ENCODE measurements at places on chromosomes 7 and 10.

GRCh38 chr10:74825371-74826141, 844 bp upstream of the KAT6B start:
- peak; percentile 73 for DNase-seq

GRCh38 chr10:1171182-1171581, 115.0 kb downstream of the WDR37 start:
- no peak for DNase-seq

GRCh38 chr7:101582971-101583370, 46.1 kb downstream of the MYL10 start:
- no peak for DNase-seq

GRCh38 chr10:71260622-71261325, 48.4 kb downstream of the UNC5B start:
- DNase-seq, result no peak

DNA sequence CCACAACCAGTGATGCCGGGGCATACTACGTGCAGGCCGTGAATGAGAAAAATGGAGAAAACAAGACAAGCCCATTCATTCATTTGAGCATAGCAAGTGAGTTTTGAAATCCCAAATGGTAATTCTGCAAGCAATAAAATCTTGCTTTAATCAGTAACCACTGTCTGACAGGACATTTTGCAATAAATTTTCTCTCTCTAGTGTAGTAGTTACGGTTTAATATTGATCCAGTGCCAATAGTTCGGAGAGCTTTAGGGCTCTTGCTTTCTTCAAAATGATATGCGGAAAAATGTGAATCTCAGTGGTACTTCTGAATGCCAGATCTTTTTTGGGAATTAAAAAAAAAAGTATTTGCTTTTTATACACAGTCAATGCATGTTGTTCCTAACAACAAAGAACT, 520.4 kb downstream of the SDK1 start:
- DNase-seq, result no peak

GRCh38 chr7:114864278-114864677, 57.6 kb upstream of the MDFIC start:
- no peak for DNase-seq

DNA sequence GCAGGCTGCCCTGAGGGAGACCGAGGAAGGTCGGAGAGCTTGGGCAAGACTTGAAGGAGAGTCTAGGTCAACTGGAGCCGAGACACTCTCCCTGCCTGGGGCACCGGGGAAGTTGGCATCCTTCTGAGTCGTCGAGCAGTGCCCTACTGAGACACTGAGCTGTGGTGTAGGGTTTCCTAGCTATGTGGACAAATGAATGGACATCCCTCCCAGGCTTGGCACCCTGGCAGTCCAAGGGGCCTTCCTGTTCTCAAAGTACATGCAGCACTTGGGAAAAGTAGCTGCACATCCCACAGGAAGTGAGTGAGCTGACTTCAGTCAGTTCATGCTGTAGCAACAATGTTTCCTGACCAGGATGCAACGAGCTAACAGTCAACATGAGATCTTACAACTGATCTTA, 57.2 kb upstream of the INPP5A start:
- DNase-seq, result no peak

DNA sequence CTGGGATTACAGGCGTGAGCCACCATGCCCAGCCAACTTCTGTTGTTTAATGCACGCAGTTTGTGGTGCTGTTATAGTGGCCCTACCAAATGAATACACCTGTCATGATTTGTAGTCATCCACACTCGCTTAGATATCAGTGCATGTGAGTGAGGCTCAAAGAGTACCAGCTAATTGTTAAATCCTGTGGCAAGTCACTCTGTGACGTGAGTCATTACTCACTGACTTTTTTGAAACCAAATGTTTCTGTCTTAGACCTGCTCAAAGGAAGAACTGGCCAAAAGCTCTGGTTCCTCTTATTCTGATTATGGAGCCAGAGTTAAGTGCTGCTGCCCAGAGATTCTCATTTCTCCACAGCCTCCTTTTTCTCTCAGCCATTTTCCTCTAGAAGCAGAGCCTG, 109.4 kb downstream of the PRKAG2 start:
- no peak for DNase-seq

DNA sequence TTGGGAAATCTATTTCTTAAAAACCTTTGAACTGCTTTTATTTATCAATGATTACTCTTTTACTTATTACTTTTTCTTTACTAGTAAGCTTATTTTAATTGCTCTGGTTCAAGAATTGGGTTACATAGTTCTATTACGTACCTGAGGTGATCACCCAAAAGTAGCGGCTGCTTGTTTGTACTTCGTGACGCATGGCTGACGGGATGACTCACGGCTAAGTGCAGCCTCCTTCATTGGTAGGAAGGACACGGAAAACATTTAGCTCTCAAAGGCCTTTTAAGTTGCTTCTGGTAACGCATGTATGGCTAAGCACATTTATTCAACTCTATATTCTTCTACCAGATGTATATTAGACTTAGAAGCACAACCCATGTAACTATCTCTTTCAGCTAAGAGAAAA, 285.8 kb upstream of the SP4 start:
- no peak for DNase-seq

- DNase-seq, result no peak
Measured at GRCh38 chr10:986137-986825, 2.0 kb upstream of the GTPBP4 start.

GRCh38 chr7:95330961-95331337, 6.6 kb upstream of the PON1 start:
- peak; percentile 14 for DNase-seq

DNA sequence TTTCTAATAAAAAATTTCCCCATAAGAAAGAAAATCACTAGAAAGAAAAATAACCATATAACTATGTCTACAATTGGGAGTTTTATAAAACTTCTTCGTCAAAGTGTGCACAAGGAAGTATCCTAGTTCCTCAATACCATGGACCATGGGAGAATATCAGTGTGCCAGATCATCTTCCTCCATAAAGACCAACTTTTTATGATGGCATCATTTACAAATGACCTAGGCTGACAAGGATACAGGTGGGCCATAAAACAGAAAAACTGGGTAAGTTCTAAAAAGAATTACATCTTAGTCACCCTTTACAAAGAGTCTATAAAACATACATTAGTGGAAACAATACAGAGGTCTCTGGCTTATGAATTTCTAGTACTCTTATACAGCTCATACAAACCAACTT, 303.2 kb downstream of the DOCK4 start:
- no peak for DNase-seq

GRCh38 chr7:75599244-75599781, 107.2 kb downstream of the SPDYE5 start:
- no peak for DNase-seq

GRCh38 chr7:83502636-83503035, 146.3 kb downstream of the SEMA3E start:
- DNase-seq, result no peak

DNA sequence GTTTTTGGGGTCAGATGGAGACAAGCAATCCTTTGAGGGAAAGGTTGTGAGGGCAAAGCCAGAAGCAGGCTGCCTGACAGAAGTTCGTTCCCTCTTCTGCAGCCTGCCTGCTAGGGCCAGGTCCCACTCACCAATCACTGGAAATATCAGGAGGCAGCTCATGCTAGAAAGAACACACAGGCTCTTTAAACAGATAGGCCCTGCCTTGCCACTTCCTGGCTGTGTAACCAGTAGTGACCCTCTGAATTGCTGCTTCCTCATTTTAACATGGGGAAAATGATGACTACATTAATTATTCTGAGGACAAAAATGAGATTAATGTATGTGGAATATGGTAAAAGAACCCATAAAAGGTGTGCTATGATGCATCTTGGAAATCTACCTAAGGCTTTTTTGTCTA, 50.5 kb upstream of the MRLN start:
- no peak for DNase-seq

DNA sequence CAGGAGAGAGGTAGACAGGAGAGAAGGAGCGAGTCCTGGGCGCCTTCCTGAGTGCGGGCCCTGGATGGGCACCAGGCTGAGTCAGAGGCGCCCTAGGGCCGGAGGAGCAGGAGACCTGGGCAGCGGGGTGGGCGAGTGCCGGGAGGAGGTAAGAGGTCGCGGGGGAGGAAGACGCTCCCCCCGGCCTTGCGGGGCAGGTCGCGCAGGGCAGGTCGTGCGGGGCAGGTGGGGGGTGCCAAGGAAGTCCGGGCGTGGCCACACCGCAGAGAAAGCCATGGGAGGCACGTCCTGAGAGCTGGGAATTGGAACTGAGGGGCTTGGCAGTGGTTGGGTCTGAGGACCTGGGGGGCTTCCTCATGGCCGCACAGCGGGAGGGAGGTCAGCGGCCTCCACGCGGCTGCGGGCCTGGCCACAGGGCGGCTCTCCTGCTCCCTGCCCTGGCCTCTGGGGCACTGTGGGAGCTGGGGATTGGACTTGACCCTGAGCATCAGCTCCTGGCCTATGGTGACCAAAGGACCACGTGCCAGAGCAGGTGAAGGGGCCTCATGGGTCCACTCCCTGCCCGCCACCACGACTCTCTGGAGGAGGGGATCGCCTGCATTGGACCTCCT, 935 bp downstream of the MMP21 start:
- DNase-seq, result no peak

- no peak for DNase-seq
Measured at GRCh38 chr7:23373151-23374004, 74.2 kb downstream of the MALSU1 start.
